NCI-H524 treated with DMSO at 0.1 percent for 48 hours (cell line): ENCODE measurements at places on chromosomes 2 and 18.

GRCh38 chr18:47968721-47969120, 38.3 kb upstream of the SMAD2 start:
- no peak for DNase-seq

GRCh38 chr2:118310681-118311429, 222.6 kb downstream of the INSIG2 start:
- DNase-seq = no peak

DNA sequence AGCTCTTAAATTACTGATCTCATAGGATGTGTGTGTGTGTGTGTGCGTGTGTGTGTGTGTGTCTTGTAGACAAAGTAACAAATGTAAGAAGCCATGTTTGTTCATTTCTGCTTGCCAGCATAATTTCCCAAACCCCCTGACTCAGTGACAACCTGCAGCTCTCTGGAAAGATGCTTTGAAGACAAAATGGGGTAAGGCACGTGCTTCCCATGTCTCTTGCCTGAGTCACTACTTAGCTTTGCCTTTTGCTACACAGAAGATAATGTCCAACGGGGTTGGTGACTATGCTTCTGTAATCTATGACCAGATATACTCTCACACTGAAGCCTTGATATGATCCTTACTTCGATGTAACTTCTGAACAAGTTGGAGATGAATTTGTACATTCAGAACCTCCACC, 332.0 kb downstream of the SLC4A3 start:
- no peak for DNase-seq

- DNase-seq = no peak
Observed at GRCh38 chr2:215536510-215536909, 100.6 kb upstream of the FN1 start.

- no peak for DNase-seq
Observed at GRCh38 chr18:70044632-70045031, 97.0 kb upstream of the CD226 start.

DNA sequence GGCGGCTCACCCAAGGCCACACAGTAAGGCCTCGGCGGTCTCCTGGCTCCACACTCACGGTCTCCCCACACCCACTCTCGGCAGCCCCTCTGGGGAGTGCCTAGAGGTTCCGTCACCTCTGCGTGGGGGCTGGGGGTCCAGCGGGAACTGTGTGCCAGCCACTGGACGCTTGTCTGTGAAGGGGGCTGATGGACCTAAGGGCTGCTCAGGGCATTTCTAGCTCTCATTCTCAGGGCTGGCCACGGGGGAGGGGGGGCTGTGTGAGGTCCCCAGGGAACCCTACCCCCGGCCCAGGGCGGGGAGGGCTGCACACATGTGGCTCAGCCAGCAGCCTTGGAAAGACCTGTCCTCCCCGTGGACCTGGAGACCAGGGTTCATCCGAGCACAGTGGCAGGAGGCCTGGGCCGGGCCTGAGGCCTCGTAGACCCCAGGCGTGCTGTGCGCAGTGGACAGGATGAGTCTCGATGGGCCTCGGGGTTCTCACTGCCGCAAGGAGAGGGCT, 27.1 kb upstream of the ODC1 start:
- no peak for DNase-seq

- DNase-seq = no peak
Observed at GRCh38 chr2:236715077-236715476, 145.5 kb downstream of the ACKR3 start.

DNA sequence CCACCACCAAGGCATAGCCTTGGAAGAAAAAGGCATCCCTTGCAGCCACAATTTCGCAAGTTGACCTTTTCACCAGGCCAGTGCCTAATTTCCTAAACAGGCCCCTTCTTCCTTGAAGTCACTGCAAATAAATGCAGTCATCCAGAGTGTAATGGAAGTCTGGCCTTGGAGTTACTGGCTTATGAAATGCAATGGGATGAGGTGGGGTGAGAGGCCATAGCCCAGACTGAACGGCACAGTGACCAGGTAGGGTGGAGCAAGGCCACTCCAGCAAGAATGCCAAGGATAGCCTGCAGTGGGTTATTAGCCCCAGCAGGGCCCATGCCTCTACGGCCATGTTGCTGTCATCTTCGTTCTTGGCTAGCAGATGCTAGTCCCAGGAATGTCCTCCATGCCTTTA, 68.4 kb downstream of the BCL11A start:
- DNase-seq = no peak
